Fibroblast of mammary gland (primary cell): ENCODE measurements at places on chromosomes 1 and 21.

GRCh38 chr1:54866801-54867716 is 19.9 kb downstream of the DHCR24 start:
- DNase-seq = no peak

DNA sequence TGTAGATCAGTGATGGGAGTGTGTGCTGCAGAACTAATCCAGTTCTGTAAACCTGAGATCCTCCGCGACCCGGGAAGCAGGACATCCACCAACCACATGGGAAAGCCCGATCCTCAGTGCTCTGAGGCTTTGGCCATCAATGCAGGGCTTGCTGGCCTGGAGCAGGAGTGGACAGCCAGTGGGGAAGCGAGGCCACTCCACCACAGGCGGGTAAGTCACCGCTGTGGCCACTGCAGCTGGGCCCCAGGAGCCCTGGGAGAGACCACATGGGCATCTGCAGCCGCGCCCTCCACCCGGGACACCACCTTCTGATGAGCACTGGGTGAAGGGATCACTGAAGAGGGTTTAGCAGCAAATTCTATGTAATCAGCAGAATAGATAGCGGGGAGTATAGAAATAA is 811 bp downstream of the KRTAP12-1 start:
- DNase-seq = no peak

GRCh38 chr1:22652881-22653316 is at the start of gene C1QB:
TSS of gene C1QB (plus strand) at chr1:22653236. CDS start at chr1:22659463, 6,227 bp downstream.
- DNase-seq = no peak

- no peak for DNase-seq
Measured at GRCh38 chr1:30318864-30319718, 404.3 kb downstream of the MATN1 start.

GRCh38 chr1:177705839-177706238 is 264.0 kb downstream of the SEC16B start:
- DNase-seq = no peak

DNA sequence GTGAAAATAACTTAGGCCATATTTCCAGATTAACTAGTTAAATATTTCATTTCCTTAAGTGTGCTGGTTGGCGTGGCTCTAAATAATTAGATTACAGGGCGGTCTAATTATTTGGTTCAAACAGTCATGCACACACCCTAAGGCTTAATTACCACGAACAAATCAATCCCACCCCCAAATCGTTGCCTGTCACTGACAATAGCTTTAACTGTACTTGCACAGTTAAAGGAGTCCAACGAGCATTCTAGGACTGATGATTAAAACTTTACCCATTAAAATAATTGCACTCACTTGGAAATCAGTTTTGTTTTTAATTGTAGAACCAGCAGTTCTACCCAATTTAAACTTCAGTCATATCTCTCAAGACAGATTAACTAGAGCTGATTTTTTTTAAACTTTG is 1.5 kb upstream of the POU2F1 start:
- no peak for DNase-seq

DNA sequence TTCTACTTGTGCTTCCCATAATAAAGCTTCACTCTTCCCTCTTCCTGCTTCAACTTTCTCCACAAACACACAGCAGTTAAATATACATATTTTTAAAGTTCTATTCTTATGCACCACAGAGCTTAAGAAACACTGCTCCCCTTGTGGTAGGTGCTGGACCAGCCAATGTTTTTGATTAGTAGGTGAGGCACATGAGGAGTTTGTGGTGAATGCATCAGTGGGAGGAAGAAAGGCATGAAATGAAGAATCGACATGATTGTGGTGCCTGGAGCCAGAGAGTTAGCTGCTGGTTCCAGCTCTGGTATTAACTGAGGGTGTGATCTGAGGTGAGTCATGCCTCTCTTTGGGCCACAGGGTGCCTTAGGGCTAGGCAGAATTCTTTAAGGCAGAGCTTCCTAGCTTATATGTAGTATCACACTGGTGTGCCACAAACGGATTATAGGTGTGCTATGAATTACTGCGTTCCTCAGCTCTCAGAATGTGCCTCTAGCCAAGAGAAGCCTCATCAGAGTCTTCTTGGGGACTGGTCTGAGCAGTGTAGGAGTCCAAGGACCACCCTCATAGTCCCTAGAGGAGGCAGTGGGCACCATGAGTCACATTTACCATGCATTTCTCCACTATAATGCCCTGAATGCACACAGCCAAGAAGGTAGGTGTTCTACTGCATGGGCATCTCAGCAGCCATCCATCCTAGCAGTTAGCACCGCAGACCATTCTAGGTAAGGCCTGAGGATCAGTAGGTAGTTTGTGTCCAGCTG is 97.4 kb upstream of the SGIP1 start:
- peak; percentile 87 for DNase-seq

DNA sequence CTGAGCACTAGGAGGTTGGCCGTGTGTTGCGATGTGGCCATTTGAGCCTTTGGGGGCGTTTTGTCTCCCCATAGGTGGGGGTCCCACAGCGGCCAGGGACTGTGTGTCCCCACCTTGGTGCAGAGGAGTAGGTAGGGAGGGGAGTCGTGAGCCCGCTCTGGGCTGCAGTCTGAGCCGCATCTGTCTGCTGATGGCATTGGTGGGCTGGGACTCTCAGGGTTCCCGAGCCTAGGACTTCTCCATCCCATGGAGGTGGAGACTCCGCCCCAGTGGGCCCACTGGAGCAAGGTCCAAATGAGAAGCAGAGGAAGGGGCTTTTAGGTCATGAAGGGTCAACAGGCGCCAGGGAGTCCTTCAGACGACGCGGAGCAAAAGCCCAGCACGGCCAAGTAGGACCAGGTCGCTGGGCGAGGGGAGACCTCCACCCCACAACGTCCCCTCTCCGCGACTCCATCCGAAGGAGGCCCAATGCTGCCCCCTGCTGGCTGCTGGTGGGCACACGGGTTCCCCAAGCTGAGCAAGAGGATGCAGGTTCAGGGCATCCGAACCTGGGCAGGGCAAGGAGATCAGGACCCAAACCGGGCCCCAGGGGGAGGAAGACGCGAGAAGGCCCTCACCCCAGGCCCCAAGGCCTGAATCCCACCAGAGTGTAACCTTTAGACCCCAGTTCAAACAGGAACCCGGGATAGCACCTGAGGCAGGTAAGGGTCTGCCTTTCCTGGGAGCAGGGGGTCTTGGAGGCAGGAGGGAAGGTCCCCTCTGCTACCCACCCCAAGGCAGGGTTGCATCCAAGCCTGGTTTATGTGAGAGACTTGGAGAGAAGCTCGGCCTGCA is 14.9 kb downstream of the TTC34 start:
- no peak for DNase-seq

- peak; percentile 65 for DNase-seq
Measured at GRCh38 chr1:150537732-150538684, 11.2 kb upstream of the ADAMTSL4 start.

DNA sequence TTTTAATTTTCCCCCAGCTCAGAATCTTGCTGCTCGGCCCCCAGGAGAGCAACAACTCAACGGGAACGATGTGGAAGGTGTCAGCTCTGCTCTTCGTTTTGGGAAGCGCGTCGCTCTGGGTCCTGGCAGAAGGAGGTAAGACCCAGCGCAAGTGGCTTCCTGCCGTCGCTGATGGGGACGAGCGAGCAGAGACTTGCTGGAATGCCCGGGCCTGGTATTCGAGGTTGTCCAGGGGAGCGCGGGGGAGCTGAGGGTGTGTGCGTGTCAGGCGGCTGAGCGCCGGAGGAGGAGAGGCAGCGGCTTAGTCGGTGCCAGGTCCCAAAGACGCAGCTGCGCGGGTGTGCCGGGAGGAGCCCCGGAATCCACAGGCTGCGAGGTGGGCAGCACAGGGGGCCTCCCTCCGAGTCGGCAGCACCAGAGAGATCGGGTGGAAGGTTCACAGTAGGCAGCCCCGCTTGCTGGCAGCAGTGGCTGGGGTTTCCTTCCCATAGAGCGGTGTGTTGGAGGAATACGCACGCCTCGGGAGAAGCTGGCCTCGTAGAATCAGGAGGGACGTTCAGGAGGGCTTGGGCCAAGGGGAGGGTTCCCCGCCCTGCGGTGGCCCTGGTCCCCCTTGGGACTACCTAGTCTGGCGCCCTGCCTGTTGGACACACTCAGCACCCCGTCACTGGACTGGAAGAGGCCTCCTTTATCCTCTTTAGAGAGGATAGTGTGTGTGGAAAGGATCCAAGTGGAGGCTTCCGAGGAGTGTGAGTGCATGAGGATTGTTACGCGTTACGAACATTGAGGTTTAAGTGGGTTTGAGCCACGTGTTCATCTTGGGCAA is 547 bp downstream of the PDPN start:
- DNase-seq = peak; percentile 78

DNA sequence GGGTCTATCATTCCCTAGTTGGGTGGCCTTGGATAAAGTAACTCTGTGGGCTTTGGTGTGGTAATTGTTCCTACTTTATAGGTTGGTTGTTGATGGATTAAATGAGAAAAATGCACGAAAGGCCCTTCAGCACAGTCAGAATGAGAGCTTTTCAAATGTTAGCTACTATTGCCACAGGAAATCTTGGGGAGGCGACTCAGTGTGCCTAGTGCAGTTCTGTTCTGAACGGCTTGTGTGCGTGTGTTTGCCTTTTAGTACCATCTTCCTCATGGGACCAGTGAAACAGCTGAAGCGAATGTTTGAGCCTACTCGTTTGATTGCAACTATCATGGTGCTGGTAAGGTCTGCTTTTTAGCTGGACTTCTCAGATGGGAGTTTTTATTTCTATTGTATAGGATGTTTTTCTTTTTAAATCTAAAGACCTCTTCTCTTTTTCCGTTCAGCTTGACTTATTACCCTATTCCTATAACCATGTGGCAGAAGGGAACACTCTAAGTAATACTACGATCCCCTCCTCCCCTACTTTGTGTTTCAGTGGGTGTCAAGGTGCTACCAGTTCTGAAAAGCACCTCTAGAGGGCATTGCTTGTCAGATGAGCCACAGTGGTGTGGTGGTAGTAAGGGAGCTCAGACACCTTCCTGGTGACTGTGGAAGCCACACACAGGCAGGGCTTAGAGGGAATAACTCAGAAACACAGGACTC is 9.2 kb downstream of the SFT2D2 start:
- peak; percentile 62 for DNase-seq

DNA sequence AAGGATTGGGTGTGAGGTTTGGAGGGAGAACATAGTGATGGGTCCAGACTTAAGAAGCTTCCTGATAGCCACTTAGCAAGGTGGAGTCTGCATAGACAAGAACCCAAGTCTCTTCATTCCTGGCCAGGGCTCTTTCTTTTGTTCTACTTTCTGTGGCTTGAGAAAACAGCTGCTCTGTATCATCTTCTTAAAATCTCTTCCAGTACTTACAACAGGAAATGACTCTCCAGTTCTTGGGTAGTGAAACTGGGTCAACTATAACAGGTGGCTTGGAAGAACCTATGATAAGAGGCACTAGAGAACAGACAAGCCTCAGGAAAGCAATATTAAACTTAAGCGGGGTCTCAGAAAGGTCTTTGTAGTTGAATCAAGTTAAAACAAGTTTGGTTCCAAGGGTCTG is 148.1 kb upstream of the USP24 start:
- DNase-seq = peak; percentile 55

- DNase-seq = no peak
Measured at GRCh38 chr1:47687631-47688460, 250.0 kb downstream of the FOXD2 start.

DNA sequence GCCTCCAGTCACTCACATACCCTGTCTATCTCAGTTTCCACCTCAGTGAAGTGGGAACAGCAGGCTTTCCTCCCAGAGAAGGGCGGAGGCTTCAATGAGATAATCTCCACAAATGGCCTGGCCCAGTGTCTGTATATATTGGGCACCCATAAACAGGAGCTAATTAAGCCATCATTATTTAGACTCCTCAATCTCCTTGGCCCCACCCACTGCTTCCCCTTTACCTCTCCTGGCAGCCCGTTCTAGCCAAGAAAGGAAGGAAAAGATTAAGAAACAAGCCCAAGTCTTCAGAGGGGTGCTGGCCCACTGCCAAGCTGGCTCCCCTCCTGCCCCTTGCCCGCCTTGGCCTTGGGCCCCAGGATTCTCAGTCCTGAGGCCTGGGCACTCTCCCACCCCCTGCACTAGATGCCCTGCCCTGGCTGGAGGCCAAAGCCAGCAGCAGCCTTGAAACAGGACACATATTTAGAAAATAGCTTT is 15.9 kb upstream of the EPB41 start:
- DNase-seq = no peak

DNA sequence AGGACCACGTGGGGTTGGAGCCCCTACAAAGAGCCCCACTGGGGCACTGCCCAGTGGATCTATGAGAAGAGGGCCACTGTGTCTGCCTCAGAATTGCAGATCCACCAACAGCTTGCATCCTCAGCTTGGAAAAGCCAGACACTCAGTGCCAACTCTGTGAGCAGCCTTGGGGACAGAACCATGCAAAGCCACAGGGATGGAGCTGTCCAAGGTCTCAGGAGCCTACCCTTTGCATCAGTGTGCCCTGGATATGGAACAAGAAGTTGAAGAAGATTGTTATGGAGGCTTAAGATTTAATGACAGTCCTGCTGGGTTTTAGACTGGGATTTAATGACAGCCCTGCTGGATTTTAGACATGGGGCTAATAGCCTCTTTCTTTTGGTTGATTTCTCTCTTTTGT is 1670.9 kb downstream of the PLA2G4A start:
- no peak for DNase-seq

GRCh38 chr21:41706263-41706639 is 60.6 kb downstream of the RIPK4 start:
- no peak for DNase-seq

DNA sequence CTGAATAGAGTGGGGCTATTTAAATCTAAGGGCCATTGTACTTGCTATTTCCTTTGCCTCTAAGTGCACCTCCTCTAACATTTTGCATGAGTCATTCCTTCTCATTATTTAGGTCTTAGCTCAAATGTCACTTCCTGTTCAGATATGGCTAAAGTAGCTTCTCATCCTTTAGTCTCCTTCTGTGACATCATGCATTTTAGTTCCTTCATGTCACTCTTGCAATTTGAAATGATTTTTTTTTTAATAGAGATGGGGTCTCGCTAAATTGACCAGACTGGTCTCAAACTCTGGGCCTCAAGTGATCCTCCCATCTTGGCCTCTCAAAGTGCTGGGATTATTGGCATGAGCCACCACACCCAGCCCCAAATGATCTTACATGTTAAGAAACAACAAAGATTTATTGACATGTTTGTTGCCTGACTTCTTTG is 6.6 kb downstream of the TBX19 start:
- peak; percentile 59 for DNase-seq

- peak; percentile 92 for DNase-seq
Measured at GRCh38 chr1:50265790-50266314, 157.1 kb downstream of the ELAVL4 start.

DNA sequence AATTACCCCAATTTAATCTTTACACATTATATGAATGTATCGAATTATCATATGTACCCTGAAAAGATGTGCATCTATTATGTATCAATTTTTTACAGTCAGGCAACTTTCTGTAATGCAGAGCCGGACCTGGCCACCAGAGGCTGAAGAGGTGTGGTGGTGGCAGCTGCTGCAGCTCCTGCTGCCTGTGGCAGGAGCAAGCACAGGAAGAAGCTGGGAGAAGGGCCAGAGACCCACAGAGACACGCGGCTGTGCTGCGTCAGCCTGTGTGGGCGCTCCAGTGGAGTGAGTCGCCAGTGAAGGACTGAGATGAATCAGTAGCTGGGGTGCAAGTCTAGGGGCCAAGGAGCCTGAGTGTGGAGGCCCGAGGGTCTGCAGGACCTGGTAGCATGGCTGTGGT is 74.3 kb upstream of the COG2 start:
- DNase-seq = peak; percentile 46
